ENCODE measurements at places on chromosomes 1 and 21.
A peak's percentile ranks its signal among the peaks of the same experiment; 100 is the strongest.

GRCh38 chr1:119648620-119649004, 546 bp upstream of the ZNF697 start:
- no peak for DNase-seq

GRCh38 chr1:35707601-35708440, 10.9 kb downstream of the C1orf216 start:
- DNase-seq: no peak

DNA sequence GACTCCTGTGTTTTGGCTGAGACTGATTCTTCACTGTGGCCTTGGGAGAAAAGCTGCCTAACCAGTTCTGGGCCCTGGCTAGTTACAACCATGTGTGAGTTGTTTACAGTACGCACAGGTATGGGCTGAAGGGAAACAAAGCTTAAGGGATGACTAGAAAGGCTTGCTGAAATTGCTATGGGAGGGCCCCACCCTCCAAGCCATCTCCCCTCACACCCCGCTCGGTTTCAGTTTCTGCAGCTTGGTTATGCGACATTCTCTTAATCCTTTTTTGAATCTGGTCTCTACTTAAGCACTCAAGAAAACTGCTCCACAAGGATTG, 43.1 kb downstream of the PBX1 start:
- no peak for DNase-seq

- DNase-seq: no peak
These were observed 15.2 kb downstream of the WLS start for GRCh38 chr1:68217060-68217554.

DNA sequence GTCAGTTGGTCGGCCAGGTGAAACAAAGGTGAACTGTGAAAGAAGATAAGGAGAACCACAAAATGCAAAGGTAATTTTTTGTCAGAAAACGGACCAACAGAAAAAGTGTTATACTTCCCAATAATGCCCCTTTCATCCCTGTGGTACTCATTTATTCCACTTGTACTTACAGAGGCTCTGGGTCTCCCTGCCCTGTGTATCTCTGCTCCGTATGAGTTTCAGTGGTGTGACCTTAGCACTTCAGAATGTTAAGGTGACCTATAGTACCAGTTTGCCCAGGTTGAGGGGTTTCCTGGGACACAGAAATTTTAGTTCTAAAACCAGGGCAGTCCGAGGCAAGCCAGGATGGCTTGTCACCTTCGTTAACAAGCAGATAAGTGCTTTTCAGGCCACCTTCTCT, 254.8 kb downstream of the OLFM3 start:
- DNase-seq: no peak

DNA sequence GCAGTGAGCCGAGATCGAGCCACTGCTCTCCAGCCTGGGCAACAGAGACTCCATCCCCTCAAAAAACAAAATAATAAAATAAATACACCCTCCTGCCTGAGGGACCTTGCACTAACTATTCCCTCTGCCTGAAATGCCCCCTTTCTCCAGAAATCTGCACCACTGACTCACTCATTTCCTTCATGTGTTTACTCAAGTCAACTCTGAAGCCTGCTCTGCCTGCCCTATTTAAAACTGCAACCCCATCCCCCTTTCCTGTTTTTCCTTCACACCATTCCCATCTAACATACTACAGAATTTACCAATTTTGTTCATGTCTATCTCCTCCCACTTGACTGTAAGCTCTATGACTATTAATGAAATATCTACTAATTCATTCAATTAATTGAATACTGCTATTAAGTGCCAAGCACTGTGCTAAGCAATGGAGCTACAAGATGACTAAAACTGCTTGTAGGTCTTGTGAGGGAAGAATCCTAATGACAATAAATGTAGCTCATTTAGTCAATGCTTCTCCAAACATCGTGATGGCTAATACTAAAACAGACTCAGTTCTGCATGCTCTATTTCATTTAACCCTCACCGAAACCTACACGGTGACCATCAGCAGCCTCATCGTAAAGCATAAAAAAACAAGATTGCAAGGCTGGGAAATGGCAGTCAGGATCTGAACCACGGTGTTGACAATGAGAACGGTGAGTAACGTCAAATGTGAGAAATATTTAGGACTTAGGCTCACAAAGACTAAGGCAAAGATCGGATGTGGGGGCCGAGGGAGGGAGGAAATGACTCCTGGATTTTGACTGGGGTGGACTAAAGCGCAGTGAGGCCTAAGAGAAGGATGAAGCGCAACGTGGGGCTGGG, 749 bp upstream of the TMEM39B start:
- peak; percentile 26 for DNase-seq

DNA sequence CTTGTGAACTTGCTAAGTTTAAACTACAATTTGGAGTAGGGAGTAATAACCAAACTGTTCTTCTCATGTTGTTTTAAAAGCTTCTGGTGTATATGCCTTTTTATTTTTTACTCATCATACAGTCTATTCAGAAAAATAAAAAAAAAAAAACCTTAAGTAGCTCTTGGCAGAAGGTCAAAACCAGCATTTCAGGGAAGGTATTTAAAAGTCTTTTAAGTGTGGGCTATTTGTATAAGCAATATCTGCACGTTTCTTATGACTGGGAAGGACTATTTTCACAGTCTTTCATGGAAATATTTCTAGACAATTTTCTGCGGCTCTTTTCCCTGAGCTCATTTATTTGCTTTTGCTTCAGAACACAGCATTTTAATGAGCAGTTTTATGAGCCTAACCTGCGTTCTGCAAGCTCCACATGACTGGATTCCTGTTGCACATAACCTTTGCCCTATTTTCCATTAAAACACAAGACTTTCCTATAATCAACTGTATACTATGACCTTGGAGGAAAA, 60.9 kb upstream of the C1orf105 start:
- DNase-seq: no peak

DNA sequence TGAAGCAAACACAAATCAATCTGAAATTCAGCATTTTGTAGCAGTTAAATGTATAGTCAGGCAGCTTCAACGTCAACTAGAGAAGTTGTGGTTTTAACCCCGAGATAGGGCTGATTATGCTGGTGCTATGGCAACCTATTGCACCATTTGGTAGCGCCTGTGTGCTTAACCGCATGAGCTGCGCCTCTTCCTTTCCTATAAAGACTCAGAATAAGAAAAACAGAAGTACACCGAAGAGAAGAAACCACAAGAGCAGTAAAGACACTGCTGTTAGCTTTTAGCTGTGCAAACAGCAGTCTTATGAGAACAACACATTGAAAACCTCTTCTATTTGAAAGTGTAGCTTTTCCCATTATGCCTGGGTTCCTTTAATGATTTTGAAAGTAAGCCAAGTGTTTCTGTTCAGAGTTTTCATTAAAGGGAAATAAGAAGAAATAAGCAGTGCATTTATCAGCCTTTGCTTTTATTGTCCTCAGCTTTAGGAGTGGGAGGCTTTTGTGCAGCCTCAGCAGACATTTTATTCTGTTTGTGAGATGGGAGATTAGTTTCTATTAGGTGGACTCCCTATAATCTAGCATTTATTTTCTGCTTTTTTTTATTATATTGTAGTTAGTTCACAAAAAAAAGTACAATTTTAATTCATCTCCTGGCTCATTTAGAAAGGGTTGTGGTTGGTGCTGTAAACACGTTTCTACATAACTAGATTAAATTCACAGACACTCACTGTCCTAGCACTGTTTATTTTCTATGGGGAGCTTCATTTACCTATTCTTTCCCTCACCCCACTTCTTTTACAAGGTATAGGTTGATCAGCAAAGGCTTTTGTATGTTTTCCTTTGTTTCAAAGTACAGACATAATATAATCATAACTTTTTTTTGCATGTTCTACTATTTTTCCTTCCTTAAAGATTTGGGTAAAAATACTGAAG, 43.3 kb downstream of the PTPRC start:
- no peak for DNase-seq

DNA sequence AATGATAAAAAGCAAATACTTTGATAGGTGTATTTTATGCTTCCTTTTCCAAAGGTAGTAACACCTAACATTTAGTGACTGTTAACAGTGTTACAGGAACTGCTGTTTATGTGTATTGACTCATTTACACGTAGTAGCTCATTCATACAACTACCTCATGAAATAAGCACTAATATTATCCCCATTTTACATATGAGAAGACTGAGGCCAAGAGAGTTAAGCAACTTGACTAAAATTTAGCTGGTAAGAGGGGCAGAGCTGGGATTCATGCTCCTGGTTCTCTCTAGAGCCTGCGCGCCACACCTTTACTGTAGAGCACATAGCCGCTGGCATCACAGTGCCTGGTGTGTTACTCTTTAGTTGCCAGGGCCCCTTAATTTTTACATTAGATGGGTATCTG, 11.3 kb downstream of the ZBTB40 start:
- no peak for DNase-seq

DNA sequence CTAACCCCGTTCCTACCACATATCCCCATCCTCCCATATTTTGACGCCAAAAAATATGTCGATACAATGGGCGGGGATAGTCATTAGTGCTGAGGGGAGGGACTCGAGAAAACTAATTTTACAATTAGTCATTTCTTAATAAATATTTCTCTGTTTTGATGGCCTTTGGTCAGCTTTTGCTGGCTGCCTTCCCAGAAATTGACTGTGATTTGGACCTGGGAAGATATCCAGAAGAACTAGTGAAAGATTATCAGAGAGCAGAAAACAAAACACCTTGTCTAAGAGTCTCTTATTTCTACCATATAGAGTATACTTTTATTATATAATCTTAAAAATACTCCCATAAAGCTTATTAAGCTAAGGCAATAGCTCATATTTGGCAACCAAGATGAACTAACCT, 247.6 kb downstream of the MRPL39 start:
- no peak for DNase-seq

DNA sequence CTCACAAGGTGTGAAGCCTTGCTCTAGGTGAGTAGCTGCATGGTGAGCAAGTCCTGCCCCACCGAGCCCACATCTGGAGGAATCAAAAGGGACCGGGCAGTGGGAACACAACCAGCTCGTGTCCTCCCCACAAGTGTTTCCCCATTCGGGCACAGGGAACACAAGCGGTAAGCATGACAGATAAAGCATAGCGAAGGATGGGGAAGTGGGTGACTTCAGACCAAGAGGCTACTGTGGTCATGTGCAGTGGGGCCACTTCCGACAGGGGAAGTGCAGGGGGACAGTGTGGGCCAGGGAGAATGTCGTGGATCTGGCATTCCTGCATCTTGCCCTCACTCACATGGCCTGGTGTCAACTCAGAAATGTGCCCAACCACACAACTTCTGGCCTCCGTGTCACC, 306.2 kb downstream of the FAM72C start:
- DNase-seq: no peak
